SJCRH30 (cell line): ENCODE measurements at places on chromosomes 5 and 9.
A peak's percentile ranks its signal among the peaks of the same experiment; 100 is the strongest.

GRCh38 chr5:158855510-158855909 is 244.2 kb downstream of the EBF1 start:
- no peak for DNase-seq

GRCh38 chr9:87250205-87250604 is 247.5 kb upstream of the DAPK1 start:
- DNase-seq: no peak

GRCh38 chr9:6667633-6668280 is 22.2 kb upstream of the GLDC start:
- DNase-seq: peak; percentile 49

DNA sequence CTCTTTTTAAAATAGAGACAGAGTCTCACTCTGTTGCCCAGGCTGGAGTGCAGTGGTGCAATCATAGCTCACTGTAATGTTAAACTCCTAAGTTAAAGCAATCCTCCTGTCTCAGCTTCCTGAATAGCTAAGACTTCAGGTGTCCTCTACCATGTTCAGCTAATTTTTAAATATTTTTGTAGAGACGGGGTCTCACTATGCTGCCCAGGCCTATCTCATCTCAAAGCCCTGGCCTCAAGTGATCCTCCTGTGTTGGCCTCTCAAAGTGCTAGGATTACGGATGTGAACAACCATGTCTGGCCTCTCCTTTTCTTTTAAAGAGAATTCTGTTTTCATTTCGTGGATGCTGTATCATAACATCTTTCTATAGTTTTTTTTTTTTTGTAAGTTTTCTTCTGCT is 11.7 kb downstream of the STX17 start:
- DNase-seq: no peak

GRCh38 chr5:61559146-61559545 is 227.1 kb downstream of the ZSWIM6 start:
- no peak for DNase-seq

DNA sequence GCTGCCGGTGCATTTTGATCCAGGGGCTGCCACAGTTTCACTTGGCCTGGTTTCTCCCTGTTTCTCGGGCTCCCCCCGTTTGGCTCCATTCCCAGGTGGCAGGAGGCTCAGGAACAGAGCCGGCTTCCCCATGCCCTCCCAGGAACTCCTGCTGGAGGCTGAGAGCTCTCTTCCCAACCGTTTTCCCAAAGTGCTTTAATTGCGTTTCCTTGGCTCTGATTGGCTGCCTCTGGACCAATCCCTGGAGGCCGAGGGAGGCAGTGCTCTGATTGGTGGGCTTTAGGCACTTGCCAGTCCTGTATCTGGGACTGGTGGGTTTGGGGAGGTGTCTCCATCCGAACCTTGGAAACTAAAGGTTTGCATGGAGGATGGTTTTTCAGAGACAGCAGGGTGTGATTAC is 4.9 kb downstream of the TSPAN17 start:
- DNase-seq: no peak

DNA sequence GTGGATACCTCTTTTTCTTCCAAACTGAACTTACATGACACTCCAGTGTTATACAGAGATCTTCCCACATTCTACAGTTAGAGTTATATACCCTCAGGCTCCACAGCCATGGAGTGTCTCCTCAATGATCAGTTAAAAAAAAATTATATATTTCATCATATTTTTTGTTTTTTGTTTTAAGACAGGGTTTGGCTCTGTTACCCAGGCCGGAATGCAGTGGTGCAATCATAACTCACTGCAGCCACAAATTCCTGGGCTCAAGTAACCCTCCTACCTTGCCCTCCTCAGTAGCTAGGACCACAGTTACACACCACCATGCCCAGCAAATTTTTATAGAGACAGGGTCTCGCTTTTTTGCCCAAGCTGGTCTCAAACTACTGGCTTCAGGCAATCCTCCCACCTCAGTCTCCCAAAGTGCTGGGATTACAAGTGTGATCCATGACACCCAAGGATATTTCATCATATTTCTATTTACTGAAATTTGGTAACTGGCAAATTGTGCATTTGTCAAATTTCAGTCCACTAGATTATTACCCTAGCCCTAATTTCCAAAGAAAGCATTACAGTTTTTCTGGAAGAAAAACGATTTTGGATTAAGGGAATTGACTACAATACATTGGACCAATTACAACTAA is 18.1 kb upstream of the SCAI start:
- no peak for DNase-seq

DNA sequence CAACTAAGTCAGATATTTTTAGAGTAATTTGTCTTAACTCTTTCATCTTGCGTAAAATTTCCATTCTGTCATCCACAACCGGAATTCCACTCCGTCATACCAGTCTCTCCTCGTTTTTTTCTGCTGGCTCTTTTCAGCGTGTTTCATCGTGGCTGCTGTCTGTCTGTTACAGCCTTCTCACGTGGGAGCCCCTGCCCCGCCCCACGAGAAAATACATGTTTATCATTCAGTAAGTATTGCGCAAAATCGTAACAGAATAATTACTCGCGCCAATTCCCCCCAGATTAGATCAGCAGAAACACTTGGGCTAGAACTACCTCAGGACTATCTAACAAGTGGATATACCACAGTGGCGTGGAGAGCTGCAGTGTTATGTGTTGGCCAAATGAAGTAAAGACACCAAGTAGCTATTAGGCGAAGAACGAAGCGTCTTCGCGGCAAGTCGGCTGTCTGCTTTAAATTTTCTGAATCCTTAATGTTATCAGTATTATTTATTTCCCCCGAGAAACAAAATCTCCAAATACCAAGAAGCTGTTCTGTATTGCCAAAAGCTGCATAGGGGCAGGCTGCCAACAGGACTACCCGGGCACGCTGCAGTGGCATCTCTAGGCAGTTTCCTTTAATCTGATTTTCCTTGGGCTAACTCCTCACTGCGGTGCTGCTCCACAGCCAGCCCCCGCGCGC is 566 bp upstream of the FOCAD start:
- DNase-seq: peak; percentile 50

GRCh38 chr5:61408476-61409168 is 76.6 kb downstream of the ZSWIM6 start:
- DNase-seq: peak; percentile 99

DNA sequence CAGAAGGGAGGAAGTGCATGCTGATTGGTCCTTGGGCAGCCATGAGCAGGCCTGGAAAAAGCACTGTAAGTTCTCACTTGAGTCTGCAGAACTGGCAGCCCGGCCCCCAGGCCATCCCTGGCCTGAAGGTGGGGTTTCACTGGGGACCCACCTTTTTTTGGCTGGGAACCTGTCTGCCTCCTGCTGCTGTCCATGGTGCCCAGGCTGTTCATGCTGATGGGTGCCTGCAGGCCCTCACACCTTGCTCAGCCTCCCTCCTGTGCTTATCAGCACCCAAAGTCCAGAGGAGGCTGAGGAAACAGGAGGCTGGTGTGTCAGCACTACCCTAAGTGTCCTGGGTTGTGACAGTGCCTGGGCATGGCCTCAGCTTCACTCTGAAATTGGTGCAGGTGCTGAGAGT is 134.4 kb upstream of the SPRY4 start:
- DNase-seq: no peak

GRCh38 chr9:115411516-115411915 is 293.6 kb upstream of the TNC start:
- DNase-seq: no peak

GRCh38 chr5:122067390-122067789 is 10.7 kb downstream of the LOX start:
- peak; percentile 8 for DNase-seq

DNA sequence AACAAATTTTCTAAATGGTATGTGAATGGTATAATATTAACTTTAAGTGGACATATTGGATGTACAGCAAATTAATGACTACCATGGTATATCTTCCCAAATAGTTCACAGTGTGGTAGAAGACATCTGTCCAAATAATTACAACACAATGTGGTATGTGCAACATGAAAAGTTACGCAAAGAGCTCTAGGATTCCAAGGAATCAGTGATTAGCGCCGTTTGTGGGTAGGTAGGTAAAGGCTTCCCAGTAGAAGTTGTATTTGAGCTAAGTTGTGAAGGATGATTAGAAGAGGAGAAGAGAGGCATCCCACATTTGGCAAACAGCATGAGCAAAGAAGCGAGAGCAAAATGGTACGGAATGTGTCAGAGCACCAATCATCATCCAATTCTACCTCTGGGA is 14.3 kb upstream of the KLF9 start:
- DNase-seq: no peak

DNA sequence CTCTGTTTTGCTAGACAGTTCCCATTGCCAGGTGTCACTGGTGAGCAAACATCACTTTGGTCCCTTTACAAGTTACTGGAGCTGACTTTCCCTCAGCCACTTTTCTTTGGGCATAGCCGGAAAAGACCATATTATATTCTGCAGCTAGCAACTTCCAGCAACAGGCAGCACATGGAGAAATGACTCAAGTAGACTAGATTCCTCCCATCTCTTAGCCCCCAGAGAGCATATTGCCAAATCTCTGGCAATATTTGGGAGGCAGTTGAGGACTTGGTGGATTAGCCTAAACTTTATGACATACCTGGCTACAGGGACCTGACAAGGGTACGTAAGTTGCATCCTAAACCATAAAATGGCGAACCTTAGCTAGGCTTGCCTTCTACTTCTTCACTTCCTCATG is 204.7 kb upstream of the MPDZ start:
- DNase-seq: no peak

- DNase-seq: no peak
These were observed 332.9 kb downstream of the CWC27 start for GRCh38 chr5:65101632-65102100.

- DNase-seq: no peak
These were observed 197.1 kb downstream of the ZNF462 start for GRCh38 chr9:107060062-107060461.

- no peak for DNase-seq
These were observed 41.8 kb upstream of the KDM4C start for GRCh38 chr9:6715755-6716643.

GRCh38 chr5:106906199-106906598 is 764.5 kb downstream of the EFNA5 start:
- DNase-seq: no peak

DNA sequence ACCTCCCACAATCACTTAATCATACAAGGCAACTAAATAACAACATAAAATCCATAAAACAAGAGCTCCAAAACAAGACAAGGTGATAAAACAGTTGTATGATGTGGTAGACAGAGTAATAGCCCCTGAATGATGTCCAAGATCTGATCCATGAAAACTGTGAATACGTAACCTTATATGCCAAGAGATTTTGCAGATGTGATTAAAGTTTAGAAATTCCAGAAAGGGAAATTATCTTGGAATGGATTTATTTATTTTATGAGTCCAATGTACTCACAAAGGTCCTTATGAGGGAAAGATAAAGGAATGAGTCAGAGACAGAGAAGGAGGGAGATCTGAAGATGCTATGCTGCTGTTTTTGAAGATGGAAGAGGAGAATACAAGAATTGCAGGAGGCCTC is 1775.7 kb upstream of the C9orf72 start:
- DNase-seq: no peak

- peak; percentile 72 for DNase-seq
These were observed 23.3 kb downstream of the FAM81B start for GRCh38 chr5:95414451-95414850.

DNA sequence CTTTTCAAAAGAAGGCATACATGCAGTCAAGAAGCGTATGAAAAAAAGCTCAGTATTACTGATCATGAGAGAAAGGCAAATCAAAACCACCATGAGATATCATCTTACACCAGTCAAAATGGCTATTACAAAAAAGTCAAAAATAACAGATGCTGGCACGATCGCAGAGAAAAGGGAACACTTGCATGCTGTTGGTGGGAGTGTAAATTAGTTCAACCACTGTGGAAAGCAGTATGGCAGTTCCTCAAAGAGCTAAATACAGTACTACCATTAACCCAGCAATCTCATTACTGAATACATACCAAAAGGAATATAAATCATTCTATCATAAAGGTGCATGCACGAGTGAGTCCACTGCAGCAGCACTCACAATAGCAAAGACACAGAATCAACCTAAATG is 24.5 kb downstream of the RETREG1 start:
- DNase-seq: no peak

DNA sequence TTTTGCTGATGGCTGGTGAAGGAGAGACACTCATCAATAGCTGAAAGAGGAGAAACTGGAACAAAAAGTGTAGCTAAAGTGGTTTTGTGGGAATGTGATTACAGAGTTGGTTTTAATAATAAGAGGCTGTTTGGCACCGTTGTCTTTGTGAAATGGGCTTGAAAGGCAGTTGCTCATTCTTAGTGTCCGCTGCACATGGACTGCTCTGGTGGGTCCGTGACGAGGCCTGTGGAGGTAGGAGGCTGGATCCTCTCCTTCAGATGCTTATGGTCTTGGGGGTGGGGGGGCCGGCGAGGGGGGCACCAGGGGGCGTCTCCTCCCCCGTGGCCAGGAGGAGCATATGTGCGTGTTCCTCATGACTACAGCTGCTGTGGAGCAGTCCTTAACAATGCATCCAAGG is 29.8 kb downstream of the FUBP3 start:
- DNase-seq: no peak

- DNase-seq: no peak
These were observed 75.1 kb downstream of the MAST4 start for GRCh38 chr5:66671305-66671704.

- DNase-seq: no peak
These were observed 1.1 kb upstream of the DOLPP1 start for GRCh38 chr9:129079829-129080228.

- DNase-seq: no peak
These were observed 47.6 kb upstream of the BARHL1 start for GRCh38 chr9:132534832-132535231.

DNA sequence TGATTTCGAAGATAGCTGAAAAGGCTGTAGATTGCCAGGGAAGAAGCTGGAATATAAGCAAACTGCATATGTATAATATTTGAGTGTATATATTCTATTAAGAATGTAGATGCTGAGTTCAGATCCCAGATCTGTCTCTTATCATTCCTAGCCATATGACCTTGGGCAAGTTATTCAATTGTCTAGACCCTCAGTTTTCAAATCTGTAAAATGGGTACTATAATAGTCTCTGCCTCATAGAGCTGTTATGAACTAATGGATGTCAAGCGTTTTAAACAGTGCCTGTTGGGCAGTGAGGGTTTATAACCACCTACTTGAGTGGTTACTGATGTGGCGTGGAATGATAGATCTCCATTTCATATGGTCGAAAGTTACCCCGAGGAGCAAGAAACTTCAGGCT is 130.4 kb downstream of the GAS1 start:
- DNase-seq: no peak

GRCh38 chr5:159849437-159850083 is 66.7 kb upstream of the ADRA1B start:
- DNase-seq: peak; percentile 19
